ENCODE measurements at places on chromosomes 3 and 15.

DNA sequence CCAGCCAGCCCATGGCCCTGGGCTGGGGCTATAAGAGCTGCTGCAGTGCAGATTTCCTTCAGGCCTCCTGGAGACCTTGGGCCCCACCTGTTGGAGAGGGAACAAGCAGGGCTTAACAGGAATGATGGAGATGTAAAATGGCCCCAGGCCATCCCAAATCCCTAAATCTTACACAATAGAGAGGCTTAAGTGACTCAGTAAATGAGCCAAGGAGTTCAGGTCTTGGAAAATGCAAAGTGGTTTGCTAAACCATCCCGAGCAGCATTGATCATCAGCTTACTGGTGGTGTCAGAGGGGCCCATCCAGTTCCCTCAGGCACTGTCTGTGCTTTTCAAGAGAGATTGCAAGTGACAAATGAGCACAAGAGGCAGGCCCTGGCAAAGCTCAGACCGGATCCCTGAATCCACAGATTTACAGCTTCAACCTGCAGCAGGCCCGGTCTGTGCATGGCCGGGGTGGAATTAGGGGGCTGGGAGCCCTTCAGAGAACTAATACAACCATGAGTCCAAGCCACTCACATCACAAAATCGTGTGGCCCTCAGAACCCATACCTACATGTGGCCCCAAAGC is 325.4 kb downstream of the UACA start:
- no peak for DNase-seq

- no peak for DNase-seq
These were observed 66.1 kb upstream of the NR2F2 start for GRCh38 chr15:96264351-96264798.

DNA sequence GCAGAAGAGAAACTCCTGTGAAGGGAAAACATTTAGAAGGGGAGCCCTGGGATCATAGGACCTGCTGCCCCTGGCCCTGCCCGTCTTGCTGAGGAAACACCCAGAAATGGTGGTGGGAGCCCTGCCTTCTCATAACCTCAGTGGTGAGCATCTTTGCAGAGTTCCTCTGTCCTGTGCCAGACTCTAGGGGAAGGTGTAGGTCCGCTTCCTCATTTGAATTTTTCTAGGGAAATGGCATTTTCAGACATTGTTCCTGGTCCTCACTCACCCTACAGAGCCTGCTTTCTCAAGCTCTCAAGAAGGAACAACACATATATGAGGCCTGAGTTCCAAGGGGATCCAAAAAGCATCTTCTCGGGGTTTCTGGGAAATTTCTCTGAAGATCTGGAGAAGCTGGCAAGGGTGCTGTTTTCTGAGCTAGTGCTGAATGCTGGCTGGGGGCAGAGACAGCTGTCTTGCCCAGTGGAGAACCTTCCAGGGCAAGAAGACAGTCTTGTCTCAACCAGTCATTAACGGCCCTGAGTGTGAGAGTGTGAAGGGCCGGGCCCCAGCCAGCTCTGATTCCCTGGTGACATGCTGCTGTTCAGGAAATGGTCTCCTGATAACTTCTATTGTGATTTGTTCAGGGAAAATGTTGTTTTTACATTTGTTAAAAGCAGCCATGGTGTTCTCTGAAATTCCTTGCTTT is 283.1 kb upstream of the LRRFIP2 start:
- DNase-seq = no peak

GRCh38 chr3:38141952-38142273 is 3.5 kb downstream of the MYD88 start:
- DNase-seq = peak; percentile 18

GRCh38 chr3:1953536-1953935 is 145.1 kb upstream of the CNTN4 start:
- DNase-seq = no peak

DNA sequence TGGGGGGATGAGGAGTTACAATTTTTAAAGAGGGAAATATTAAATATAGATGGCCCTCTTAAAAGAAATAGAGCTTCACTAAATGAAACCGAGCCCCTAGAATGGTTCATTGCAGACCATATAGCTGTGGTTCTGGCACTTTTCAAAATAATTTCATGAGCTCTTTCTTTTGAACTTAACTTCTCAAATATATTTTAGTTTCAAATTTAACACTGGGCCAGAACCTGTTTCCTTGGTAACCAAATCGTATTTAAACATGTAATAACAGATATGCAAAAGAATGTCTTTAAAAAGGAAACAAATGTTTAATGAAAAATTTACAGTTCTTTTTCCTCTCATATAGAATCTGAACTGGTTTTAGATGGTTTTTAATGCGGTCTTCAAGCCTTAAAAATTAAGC is 20.1 kb downstream of the ZBTB38 start:
- no peak for DNase-seq

DNA sequence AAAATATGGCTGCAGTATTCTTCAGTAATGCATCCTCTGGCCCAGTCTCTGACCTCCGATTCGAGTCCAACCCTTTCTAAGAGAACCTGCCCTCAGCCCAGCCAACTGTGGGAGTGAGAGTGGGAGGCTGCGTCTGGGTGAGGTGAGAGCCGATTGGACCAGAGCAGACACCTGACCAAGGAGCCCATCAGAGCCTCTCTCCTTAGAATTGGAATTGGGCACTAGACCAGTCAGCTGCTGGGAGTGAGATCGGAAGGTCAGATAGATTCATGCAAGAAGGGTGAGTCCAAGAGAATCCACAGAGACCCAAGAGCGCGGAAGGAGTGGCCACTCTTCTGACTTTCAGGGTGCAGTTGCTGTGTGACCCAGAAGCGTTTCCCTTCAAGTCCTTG is 10.2 kb downstream of the RASL12 start:
- DNase-seq = no peak

DNA sequence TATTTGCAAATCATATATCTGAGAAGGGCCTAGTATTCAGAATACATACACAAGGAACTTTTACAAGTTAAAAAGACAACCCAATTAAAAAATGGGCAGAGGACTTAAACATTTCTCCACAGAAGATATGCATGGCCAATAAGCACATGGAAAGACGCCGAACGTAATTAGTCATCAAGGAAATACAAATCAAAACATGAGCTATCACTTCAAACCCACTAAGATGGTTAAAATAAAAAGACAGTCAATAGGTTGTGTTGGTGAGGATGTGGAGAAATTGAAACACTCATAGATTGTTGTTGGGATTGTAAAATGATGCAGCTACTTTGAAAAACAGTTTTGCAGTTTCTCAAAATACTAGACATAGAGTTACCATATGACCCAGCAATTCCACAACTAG is 61.2 kb upstream of the NEO1 start:
- DNase-seq = no peak

GRCh38 chr3:3209057-3209456 is 29.6 kb upstream of the CRBN start:
- no peak for DNase-seq

- no peak for DNase-seq
These were observed 70.3 kb downstream of the ARHGEF26 start for GRCh38 chr3:154191520-154191919.

GRCh38 chr15:46166750-46167149 is 531.9 kb downstream of the SQOR start:
- no peak for DNase-seq

DNA sequence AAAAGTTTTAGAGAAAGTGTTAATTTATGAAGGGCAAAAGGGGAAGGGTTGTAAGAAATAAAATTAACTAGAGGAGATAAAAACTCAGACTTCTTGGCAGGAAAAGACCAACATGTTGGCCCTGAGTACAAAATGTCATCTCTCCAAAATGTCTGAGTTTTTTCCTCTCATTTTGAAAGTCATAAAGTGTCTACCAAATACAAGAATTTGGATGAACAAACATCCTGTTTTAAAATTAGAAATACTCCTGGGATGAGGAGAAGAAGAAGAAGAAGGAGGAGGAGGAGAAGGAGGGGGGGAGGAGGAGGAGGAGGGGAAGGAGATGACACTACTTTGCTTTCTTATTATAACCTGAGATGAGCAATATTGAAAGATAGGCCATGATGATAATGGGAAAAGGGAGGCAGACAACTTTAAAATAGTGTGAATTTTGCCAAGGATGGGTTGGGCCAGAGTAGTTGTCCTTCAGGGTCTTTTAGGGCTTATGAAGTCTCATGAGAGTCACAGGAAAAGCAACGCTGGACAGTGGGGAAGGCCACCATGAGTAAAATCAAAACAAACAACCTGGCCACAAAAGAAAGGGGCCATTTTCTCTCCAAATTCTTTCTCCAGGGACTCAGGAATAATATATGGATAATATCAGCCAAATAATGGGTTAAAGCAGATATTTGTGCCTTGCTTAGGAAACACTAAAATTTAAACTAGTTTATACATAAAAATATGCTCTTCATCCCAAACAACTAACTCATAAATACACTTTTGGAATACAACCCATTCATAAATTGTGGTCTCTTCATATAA is 632.9 kb downstream of the EPHA3 start:
- peak; percentile 51 for DNase-seq

- DNase-seq = no peak
These were observed 47.8 kb upstream of the LRRC3B start for GRCh38 chr3:26574766-26575165.

- DNase-seq = no peak
These were observed 21.0 kb downstream of the TMEM43 start for GRCh38 chr3:14145670-14146380.

GRCh38 chr15:67914537-67915460 is 75.0 kb upstream of the RNU6-1 start:
- peak; percentile 73 for DNase-seq

DNA sequence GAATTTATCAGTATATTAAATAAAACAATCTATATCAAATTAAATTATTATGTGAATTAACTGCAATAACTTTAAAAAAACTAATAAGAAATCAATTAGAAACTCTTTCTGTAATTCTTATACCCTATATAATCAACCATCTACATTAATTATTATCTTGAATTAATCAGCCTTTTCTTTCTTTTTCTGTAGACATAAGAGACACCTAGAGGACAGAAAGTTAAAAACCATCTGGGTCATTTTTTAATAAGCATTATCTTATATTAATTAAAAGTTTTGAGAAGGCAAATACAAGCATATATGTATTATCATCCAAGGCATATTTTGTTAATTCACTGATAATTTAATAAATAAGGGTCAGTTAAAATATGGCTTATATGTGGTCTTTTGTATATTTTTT is 24.2 kb upstream of the SLC25A26 start:
- DNase-seq = no peak

- DNase-seq = no peak
These were observed 33.4 kb downstream of the MUC20 start for GRCh38 chr3:195754141-195754540.

GRCh38 chr3:49723628-49724551 is at the start of gene GMPPB:
Gene GMPPB, minus strand, starts transcription at chr3:49723951. Its CDS starts 225 bp downstream, at chr3:49723726.
- DNase-seq = peak; percentile 83

- no peak for DNase-seq
These were observed 89.0 kb upstream of the PFN2 start for GRCh38 chr3:150059729-150060128.

- no peak for DNase-seq
These were observed 13.3 kb upstream of the CD47 start for GRCh38 chr3:108103886-108104797.

GRCh38 chr3:171026597-171027293 is at the start of gene SLC2A2:
Gene SLC2A2, minus strand, starts transcription at chr3:171026720. Its CDS starts 50 bp downstream, at chr3:171026670.
- DNase-seq = no peak

GRCh38 chr3:124318656-124319055 is 326.7 kb upstream of the ROPN1 start:
- DNase-seq = no peak

DNA sequence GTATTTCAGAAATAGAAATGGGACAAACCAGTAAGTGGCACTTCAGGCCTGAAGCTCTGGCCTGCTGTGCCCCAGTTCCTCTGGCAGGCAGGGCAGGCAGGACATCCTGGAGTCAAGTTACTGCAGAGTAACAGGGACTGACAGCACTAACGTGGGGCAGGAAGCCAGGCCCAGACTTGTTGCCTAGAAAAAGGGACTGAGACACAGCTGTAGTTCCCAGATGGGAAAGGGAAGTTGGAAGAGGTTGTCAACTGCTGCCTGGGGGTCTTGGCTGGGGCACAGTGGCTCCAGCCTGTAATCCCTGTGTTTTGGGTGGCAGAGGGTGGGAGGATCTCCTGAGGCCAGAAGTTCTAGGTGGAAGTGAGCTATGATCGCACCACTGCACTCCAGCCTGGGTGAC is 171.9 kb downstream of the FMN1 start:
- no peak for DNase-seq

GRCh38 chr3:10888518-10889090 is 72.6 kb downstream of the SLC6A11 start:
- no peak for DNase-seq

DNA sequence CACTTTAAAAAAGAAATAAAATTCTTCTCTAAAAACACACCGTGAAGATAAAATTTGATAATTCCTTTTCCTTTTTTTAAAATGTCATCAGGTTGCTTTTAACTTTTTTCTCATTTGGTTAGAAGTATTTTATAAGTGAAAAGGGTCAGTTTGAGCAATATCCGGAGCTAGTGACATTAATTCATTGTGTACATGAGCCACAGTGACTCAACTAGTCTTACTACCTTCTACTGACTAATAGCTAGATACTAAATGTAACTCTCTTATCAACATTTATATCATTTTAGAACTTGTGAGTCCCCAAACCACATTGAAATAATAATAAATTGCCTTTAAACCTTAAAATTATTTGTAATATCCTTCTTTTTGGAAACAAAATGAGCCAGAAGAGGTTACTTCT is 101.2 kb upstream of the ZBTB20 start:
- DNase-seq = no peak

DNA sequence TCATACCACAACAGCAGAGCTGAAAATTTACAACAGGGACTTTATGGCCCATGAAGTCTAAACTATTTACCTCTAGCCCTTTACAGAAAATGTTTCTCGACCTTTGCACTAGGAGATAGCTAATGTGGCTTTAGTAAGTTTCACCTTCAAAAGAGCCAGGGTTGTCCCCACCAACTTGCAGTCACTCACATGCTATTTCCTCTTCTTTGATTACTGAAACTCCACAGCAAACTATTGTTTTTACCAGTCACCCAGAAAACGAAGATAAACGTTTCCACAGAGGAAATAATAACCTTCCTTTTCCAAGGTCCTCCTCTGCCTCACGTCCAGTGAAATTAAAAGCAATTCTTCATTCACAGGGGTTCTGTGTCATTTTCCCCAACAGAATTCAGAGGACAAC is 48.2 kb downstream of the WWTR1 start:
- no peak for DNase-seq

- no peak for DNase-seq
These were observed 72.7 kb upstream of the FAM174B start for GRCh38 chr15:92728266-92728665.

GRCh38 chr15:49154799-49155109 is 645 bp downstream of the COPS2 start:
- DNase-seq = no peak

DNA sequence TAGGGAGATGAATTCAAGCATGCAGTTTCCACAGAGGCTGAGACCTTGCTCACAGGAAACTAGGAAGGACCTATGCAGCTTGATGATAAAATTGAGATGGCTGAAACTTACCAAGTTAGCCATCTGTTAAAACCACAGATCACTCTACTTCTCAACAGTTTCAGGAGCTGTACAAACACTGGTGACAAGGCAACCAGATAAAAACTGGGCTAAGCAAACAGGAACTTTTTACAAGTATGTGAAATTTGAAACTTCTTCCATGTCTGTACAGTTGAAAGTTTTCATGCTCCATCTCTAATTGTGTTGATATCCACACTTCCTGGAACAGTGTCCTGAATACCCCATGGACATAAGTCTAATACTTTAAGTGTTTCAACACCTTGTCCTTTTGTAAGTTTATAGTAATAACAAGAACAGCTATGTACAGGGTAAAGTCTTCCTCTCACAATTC is 78.2 kb downstream of the FAIM start:
- DNase-seq = no peak

- DNase-seq = no peak
These were observed 27.6 kb downstream of the TBC1D2B start for GRCh38 chr15:78049691-78050440.

Data from SJSA1 (cell line).